H7 (cell line): ENCODE measurements at places on chromosomes 2 and 18. TPM values are rescaled to one million over a fixed set of nuclear protein-coding genes. Genes with fewer than 3 reads are reported as not detected.

Gene PRKRA
- total RNA-seq, result 67.2 and 81.3 TPM in 2 replicates

Gene CCDC148
- total RNA-seq, result 0.07 and 0.48 TPM in 2 replicates

Gene NAPG
- 32.1 and 34.7 TPM in 2 replicates for total RNA-seq

Gene TAF4B
- total RNA-seq, result 19.1 and 33.5 TPM in 2 replicates

Gene ESPNL
- total RNA-seq, result 0.81 and 1.5 TPM in 2 replicates

Gene IL36RN
- total RNA-seq, result not detected in 2 replicates

Gene PNKD
- total RNA-seq, result 46.5 and 61.3 TPM in 2 replicates

Gene TUBA3E
- not detected in 2 replicates for total RNA-seq

Gene GREB1
- total RNA-seq, result 16.9 and 17.3 TPM in 2 replicates

Gene AQP12A
- not detected in 2 replicates for total RNA-seq

- peak; percentile 100 for DNase-seq
These were observed 17.6 kb upstream of the BOK start for GRCh38 chr2:241540771-241541561.

- DNase-seq, result no peak
These were observed 74.5 kb downstream of the ETAA1 start for GRCh38 chr2:67471681-67472080.

DNA sequence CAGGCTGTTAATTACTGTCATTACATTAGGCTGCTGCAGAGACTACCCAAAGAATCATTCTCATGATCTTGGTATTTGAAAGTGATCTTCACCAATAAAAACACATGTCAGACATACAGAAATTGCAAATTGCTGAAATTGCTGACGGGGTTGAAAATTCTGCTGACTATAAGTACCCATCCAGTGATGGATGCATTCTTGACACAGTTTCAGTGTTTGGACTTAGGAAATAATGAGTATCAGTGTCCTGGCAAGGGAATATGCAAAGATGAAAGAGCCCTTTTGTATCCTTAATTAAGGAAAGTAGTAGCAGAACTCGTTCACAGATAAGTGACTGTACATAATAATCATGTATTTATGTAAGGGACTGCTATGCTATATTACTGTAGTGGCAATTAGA lies 221.1 kb upstream of the ATP5MC3 start:
- DNase-seq, result no peak

DNA sequence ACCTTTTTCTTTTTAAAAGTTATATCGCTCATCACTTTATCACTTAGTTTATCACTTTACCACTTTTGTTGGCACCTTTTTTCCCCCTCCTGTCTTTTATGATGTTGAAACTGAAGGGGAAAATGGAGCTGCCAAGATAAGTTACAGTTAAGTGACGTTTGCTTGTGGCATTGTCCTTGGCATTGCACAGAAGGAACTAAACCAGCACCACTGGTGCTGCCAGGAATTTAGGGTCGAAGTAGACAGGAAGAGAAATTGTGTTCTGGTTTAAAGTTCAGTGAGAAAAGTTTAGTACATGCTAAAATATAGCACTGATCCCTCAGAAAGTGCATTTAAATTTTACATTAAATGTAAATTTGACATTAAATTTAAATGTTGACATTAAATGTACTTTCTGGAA lies 49.9 kb downstream of the MYO1B start:
- DNase-seq, result no peak

DNA sequence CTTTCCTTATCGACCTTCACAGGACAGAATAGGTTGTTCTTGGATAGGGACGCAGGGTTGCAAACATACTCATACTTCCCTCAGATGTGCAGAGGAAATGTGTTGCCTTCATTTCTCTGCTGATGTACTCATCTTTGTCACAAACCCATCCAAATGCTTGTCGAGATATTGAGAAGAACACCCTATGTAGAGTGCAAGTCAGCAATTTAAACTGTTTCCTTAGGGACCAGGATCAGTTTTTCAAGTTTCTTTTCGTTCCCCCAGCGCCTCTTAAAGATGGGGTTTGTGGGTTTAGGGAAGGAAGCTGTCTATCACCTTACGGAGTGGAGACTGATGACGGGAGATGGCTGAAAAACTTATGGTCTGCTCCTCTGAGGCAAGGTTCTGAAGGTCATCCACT lies 474.2 kb downstream of the EPHA4 start:
- DNase-seq, result no peak

DNA sequence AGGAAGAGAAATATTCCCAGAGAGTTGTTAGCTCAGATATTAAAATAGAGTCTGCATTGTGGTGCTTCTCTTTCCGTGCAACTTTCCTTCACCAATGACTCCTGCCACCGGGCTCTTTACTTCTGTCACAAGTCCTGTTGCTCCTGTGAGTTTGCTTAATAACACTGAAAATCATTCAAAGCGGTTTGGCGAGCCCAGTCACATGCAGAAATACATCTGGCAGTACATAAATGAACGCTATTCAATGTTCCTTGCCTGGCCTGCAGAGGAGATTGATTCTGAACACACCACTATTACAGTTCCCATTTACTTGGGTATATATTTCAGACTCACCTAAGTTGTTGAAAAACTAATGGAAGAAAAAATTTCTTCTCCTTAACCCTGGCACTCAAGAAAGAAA lies 276.6 kb downstream of the ZNF521 start:
- DNase-seq, result no peak

- DNase-seq, result peak; percentile 6
These were observed 476.4 kb upstream of the SPHKAP start for GRCh38 chr2:228657807-228658402.

DNA sequence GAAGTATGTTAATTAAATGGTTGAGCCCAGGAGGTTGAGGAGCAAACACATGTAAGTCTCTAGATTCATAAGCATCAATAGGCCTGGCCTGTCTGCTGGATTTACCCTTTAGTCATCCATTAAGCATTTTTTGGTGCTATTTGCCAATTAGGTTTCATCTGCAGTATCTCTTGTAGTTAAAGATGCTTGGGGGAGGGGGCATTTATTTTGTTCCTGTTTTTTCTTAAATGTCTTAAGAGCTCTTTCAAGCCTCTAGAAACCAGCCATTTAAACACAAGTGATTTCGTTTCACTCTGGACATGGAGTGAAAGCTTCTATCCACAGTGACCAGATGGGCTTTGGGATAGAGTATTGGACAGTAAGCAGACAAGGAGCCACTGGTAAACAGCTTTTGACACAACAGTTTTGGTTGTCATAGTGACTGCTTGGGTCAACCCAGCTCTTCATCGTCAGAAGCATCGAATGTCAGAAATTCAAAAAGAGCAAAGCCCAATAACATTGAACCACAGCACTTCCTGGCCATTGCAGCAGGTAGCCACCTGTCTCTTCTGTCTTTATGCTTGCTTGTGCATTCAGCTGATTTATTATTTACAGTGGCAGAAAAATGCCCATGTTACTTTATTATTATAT lies 4.9 kb downstream of the QPCT start:
- DNase-seq, result no peak

- DNase-seq, result no peak
These were observed 4.6 kb upstream of the RNF181 start for GRCh38 chr2:85590950-85591349.

GRCh38 chr2:101173707-101174295 lies 22.6 kb upstream of the TBC1D8 start:
- DNase-seq, result no peak

DNA sequence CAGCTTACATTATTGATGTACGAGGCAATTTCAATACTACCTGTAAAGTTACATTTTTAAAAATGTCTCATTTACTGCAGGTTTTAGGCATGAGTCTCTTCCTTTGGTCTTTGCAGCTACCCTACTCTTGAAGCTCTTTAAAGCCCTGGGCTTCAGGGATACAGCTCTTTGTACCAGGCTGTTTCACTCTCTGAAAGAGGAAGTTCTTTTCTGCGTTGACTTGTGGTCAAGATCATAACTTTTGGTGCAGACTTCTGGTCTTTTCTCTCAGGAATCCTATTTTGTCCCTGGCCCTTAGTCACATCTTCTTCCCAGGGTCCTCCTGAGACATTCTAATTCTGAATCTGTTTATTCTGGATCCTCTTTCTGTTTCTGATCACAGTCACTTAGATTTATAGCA lies 16.6 kb upstream of the HRH4 start:
- no peak for DNase-seq

DNA sequence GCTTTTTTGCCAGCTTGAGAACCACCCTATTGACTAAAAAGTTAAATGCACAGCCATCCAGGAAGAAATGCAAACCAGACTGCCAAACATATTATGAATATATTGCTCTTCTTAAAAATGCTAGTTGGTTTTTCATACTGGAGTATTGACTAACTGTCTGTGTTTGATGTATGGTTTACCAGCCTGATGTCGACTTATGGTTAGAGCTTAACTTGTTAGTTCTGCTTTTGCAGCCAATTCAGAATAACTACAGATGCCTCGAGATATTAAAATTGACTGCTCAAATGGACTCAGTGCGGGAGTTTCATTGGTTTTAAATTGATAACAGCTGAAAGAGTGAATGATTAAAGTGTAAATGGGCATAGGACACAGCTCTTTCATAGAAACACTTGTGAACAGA lies 369.8 kb downstream of the ARHGAP15 start:
- no peak for DNase-seq

- DNase-seq, result no peak
These were observed 66.1 kb downstream of the NAB1 start for GRCh38 chr2:190714958-190715357.

- no peak for DNase-seq
These were observed 17.2 kb upstream of the UGT1A9 start for GRCh38 chr2:233654501-233654900.

DNA sequence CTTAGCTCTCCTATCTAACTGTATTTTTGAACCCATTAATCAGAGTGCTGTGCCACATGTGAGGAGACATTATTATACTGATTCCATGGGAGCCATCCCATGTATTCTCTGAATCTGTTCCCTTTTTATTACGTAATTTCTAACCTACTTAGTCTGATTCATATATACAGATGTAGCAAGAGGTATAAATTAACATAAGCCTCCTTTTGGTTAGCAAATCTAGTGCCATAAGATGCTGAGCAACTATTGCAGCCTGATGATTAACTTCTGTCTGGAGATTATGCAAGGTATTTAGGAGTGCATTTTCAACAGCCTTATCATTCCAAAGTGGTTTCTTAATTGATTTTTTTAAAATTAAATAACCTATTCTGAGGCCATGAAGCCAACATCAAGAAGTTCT lies 114.1 kb upstream of the MSH2 start:
- DNase-seq, result no peak

- DNase-seq, result no peak
These were observed 46.1 kb downstream of the SPATS2L start for GRCh38 chr2:200352636-200353035.

- peak; percentile 89 for DNase-seq
These were observed 107.4 kb upstream of the KCTD1 start for GRCh38 chr18:26655525-26656430.
